Eye (tissue), 1 donor: ENCODE measurements at places on chromosomes 11 and 22.

- DNase-seq: no peak
Observed at GRCh38 chr22:45434981-45435380, 21.5 kb downstream of the RIBC2 start.

DNA sequence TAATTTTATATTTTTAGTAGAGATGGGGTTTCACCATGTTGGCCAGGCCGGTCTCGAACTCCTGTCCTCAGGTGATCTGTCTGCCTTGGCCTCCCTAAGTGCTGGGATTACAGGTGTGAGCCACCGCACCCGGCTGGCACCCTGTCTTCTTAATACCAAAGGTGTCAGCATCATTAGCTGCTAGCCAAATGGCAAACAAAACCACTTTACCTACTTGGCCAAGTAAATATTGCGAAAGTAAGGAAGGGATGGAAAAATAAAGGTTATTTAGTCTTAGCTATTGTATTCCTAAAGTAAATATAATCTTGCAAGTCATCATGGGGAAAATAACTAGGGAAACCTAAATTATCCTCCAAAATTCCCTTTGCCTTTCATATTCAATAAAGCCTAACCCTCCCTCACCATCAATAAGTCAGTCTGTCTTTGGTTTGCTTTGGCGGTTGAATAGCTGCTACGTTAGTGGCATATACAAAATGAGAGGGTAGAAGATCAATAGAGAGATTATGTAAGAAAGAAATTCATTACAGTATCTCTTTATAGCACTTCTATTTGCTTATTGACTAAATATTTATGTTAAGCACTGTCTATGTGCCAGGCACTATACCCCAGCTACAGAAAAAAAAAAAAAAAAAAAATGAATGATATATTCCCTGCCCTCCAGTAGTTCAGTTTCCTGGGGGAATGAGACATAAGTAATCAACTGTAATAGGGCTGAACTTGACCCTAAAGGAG is 40.2 kb upstream of the CFAP300 start:
- DNase-seq: no peak

- DNase-seq: no peak
Observed at GRCh38 chr11:56886455-56886854, 102.3 kb upstream of the OR5AK2 start.

DNA sequence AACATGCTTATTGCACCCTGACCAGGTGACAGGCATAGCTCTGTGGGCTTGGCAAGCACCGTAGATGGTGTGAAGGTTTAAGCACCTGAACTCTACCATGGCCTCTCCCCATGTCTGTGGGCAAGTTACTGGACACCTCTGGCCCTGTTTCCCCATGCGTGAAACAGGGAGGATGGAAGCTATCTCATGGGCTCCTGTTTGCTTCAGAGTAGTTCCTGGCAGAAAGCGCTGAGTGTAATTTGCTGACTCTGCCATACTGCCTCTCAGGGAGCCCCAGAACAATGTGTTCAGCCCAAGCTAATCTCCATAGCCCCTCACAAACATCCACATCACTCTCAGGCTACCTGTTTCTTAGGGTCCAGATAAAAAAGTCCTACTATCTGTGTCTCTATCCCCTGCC is 2.4 kb downstream of the CBX6 start:
- DNase-seq: no peak

- no peak for DNase-seq
Observed at GRCh38 chr11:2569731-2570210, 125.0 kb downstream of the KCNQ1 start.

DNA sequence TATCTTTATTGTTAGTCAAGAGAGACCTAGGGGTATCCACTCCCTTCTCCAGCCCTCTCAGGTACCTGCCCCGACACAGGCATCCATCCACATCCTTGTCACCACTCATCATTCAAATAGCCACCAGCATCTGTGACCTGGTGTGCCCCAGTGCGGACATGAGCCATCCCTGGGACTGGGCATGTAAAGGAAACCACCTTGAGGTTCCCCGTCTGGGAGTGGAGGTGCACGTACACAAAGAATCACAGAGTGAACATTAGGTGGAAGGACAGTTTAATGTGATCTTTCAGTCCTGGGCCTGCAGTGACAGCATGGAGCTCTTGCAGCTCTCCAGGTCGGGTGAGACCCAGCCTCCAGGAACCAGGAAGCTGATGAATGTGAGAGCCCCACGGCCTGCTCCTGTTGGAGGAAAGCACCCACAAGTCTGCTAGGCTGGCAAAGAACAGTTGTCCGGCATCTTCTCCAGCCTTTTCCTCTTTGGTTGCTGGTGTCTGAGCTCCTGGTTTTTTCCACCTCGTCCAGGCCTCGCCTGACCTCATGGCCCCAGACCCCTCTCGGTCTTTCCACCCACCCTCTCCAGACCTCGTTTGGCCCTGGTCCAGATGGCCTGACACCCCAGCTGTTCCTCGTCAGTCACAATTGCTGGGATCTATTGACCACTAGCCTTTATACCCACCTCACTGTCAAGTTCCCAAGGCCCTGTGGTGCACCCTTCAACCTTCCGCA is 16.5 kb downstream of the PSMD13 start:
- DNase-seq: no peak

DNA sequence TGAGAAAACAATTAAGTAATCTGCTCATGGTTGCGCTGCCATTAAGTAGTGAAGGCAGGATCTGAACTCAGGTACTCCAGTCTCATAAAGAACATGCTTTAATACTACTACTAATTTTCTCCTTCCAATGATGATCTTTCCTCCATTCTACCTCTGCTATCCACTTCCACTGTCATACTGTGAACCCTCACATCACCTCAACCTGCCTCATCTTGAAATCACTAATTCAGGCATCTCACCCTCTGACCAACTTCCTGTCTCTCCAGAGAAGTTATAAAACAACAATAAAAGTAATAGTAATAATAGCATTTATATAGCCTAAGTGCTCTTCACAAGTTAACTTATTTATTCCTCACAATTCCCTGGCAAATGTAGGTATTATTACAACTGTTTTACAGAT is 57.1 kb upstream of the PSMA1 start:
- DNase-seq: no peak

DNA sequence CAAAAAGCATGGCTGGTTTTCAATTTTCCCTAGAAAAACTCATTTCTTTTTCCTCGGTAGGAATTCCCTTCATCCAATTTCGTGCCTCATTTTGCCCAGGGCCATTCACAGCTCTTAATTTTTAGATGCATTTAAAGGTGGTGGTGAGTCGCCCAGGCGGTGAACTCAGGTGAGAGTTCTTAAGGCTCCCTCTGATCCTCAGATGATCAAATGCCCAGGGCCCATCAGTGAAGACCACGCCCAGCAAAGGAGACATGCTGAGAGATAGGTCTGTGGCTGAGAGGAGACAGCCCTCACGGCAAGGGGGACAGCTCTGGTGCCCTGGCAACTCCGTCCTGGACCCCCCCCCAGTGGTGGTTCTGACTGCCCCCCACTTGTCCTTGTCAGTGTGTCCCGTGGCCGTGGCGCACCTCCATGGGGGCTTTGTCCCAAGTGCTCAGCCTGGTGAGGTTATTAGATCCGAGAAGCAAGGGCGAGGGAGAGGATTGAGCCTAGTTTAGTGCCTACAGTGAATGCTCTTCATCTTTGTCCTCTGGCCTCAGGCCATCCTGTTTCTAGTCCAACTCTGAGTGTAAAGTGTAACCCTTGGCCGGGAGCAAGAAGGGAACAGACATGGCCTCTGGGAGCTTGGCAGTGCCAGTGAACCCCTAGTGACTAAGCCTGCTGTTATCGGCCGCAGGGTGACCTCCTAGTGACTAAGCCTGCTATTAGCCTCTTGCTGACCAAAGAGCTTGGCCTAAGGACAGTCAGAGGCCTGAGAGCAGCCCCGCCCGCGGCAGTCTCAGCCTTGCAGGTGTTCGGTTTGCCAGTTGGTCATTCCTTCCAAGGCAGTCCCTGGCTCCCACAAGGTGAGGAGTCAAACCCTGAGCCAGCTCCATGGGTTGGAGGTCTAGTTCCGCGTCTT is 83.5 kb downstream of the CTTN start:
- no peak for DNase-seq

DNA sequence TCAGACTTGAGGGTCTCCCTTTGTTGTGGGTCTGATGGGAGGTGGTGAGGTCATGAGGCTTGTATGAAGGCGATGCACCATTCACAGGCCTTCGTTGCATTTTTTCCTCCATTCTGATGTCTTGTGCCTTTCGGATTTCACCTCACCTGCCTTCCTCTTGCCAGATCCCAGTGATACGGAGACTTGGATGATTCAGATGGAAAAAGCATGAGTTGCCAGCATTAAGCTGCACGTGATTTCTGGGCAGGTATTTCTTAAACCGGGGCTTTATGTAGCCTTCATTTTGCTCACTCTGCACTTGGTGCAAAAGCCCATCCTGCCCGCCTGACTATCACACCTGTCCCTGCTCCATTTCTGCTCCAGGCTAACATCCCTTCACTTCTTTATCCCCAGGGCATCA is 216.7 kb downstream of the SNX19 start:
- DNase-seq: no peak

GRCh38 chr22:40044870-40045834 is 50.4 kb downstream of the FAM83F start:
- peak; percentile 72 for DNase-seq

- no peak for DNase-seq
Observed at GRCh38 chr22:20463324-20464095, 25.9 kb upstream of the SCARF2 start.

DNA sequence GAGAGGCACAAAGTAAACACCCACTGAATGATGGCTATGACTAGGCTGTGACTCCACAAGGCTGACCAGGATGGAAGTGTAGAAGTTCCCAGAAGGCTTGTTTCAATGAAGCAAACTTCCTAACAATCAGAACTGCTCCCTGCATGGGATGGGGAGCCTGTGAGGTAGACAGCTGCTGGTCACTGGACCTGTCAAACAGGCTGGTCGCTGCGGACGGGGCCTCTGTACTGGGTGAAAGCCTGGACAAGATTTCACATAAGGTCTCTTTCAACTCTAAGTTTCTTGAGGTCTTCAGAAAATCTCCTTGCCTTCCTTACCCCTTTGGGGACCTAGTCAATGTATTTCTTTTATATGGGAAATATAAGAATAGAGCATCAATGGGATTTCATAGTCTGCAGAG is 438.2 kb downstream of the BUD13 start:
- DNase-seq: no peak

DNA sequence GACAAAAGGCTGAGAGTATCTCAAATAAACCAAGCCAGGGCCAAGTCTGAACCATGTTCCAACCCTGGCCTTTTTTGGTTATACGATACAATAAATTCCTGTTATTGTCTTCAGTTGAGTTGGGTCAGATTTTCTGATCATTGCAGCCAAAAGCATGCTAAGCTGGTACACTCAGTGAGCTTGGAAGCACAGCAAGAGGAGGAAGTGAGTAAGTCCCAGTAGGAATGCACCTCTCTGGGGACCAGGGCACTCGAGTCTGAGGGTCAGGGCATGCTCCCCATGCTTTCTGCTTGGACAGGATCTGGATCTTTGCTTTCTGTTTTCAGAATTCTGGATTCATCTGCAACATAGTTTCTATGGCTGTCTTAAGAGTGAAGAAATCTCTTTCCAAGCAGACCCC is 73.1 kb downstream of the TMPRSS5 start:
- DNase-seq: no peak

DNA sequence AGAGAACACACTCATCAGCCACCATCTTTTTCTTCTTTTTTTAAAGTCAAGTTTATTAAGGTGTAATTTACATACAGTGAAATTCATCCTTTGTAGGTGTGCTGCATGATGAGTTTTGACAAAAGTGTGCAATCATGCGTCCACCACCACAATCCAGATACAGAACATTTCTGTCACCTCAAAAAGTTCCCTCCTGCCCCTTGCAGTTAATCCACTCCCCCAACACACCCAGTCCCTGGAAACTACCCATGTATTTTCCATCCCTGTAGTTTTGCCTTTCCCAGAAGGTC is 126.7 kb downstream of the HIPK3 start:
- DNase-seq: no peak

- no peak for DNase-seq
Observed at GRCh38 chr11:102453302-102453695, 734 bp upstream of the TMEM123 start.

- no peak for DNase-seq
Observed at GRCh38 chr11:40100162-40100553, 1359.3 kb downstream of the LRRC4C start.

DNA sequence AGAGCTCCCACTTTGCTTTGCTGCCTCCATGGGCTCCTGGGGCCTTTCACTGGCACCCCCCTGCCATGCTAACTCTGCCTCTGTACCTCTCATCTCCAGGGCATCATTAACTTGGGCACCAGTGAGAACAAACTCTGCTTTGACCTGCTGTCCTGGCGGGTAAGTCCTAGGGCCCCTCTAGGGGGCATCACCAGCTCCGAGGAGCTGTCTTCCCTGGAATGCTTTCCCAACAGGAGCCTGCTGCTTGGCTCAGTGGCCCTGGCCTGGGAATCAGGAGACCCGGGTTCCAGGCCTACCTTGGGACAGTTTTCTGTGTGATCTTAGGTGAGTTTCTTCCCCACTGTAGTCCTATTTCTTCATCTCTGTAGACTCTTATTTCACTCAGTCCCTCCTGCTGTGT is 5.1 kb downstream of the ACCS start:
- DNase-seq: no peak

GRCh38 chr11:12829131-12829530 is 154.9 kb downstream of the TEAD1 start:
- peak; percentile 37 for DNase-seq

DNA sequence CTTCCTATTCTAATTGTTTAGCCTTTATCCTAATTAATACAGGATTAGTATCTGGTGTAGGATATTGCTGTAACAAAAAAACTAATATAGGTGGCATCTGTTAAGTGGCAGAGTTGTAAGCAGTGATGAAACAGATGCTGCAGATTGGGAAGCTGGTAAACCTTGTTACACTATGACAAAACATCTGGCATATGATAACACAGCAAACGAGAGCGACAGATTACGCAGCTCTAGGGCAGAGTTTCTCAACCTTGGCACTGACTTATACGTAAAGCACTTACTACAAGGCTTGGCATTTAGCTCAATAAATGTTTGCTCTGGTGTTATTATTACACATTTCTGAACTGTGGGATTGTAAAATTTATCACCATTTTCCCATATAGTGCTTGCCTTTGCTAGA is 137.0 kb downstream of the ATG16L2 start:
- DNase-seq: no peak

GRCh38 chr11:47466701-47467250 is 17.8 kb upstream of the RAPSN start:
- peak; percentile 35 for DNase-seq

GRCh38 chr11:12285106-12285505 is 92.3 kb upstream of the PARVA start:
- DNase-seq: peak; percentile 39

- no peak for DNase-seq
Observed at GRCh38 chr11:68503251-68503687, 42.7 kb downstream of the PPP6R3 start.

DNA sequence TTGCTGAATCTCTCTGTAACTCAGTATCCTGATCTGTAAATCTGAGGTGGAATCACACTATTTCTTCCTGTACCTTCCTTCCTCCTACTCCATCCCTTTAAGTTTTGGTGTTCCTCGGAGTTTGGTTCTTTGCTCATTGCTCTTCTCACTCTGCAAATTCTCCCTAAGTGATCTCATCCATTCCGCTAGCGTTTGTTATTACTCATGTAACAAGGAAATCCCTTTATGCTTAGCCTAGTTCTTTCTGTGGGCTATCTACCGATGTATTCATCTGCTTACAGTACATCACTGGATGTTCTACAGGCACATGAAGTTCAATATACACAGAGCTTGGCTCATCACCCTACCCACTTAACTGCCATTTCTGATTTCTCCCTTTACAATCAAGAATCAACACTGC is 1.6 kb upstream of the CEP295 start:
- DNase-seq: no peak
